HepG2 (cell line): ENCODE measurements at places on chromosomes 3 and 15.

GRCh38 chr15:80450811-80451321, 46.7 kb downstream of the ARNT2 start:
- no peak for DNase-seq

GRCh38 chr3:79351699-79352098, 416.1 kb downstream of the ROBO1 start:
- DNase-seq: no peak

- no peak for DNase-seq
These were observed 130.9 kb upstream of the IQSEC1 start for GRCh38 chr3:13204177-13204581.

- no peak for DNase-seq
These were observed 124.1 kb downstream of the DGKG start for GRCh38 chr3:186237915-186238314.

DNA sequence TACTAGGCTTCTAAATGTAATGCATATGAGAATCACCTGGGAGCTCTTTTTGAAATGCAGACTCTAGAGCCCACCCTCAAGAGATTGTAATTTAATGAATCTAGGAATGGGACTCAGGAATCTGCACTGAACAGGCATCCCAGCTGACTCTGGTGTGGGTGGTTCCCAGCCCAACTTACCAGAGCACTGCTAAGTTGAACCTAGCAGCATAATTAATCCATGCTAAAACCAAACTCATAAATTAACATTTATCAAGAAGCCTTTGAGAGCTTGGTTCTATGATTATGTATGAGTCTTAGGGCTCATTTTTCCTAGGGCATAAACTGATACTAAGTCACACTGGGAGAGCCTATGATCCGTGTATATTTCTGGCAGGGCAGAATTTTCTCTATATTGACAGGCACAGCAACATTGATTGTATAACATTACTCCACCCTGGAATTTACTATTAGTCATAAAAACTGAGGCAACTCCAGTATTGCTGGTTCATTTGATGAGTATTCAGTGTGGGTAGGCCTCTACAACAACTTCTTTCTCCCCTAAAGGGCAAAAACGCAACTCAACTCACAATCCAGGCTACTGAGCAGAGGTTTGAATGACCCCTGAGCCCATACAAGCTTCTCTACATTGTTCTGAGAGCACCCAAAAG, 10.7 kb upstream of the CSTA start:
- no peak for DNase-seq
